ENCODE measurements at places on chromosomes 6 and 20.

GRCh38 chr6:108561742-108562502 lies 1.2 kb downstream of the FOXO3 start:
- no peak for DNase-seq

DNA sequence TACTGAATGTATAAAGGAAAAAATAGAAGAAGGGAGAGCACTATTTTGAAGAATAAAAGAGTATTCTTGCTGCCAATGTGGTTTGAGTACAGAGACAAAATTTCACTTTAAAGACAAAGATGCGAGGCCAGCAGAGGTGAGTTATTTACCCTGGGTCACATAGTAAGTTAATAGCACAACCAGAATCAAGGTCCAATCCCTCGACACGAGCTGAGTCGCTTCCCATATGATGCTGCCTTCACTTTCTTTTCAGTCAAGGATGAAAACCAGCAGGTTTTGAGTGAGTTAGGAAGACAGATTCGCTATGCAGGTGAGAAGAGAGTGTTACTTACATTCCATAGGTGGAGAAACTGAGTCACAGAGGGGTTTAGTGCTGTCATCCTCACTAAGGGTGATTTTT lies 75.8 kb downstream of the F13A1 start:
- DNase-seq: no peak

DNA sequence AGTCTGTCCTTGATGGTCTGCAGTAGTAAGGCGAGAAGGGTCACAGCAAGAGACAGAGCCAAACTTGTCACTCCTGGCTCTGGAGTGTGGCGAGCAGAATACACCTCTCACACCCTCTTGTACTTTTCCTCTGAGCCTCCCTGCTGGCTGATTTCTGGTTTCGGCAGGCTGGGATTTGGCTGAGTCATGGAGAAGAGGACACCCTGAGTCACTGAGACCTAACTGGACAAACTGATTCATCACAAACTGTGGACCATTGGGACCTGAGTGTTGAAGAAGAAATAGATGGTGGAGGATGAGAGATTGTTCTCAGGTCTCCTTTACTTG lies 101.7 kb downstream of the F13A1 start:
- DNase-seq: no peak

- no peak for DNase-seq
These were observed 154.5 kb upstream of the PRND start for GRCh38 chr20:4567170-4567569.

- no peak for DNase-seq
These were observed 23.8 kb downstream of the PRSS35 start for GRCh38 chr6:83536034-83536646.

DNA sequence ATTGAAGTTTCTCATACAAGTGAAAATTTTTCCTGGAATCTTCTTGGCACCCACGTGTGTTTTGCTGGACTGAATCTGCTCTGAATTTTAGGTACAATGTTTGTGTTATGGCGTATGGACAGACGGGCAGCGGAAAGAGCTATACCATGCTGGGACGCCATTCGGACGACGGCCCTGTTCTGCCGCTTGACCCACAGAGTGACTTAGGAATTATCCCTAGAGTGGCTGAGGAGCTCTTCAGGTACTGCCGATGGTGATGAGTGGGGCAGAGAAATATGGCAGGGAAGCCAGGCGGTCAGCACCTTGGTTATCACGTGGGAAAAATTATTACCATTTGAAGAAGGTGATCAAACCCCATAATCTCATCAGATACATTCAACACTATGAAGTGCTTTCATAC lies 36.3 kb downstream of the KIF25 start:
- no peak for DNase-seq

GRCh38 chr20:6347916-6348315 lies 225.1 kb upstream of the FERMT1 start:
- no peak for DNase-seq

- DNase-seq: no peak
These were observed 268.0 kb upstream of the JARID2 start for GRCh38 chr6:14977747-14978382.

DNA sequence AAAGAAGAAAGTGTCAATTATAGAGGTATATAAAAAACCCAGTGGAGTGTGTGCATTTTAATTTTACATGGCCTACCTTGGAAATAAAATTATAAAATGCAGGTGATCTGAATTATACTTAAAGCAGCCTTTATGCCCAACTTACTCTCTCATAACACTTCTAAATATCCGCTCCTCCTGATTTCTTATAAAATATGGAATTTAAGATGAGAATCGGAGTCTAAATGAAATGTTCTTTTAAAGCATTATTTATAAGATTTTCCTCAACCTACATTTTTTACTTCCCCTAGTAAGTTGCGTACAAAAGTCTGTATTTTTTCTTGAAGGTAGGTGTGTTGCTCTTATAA lies 3.5 kb downstream of the CITED2 start:
- DNase-seq: no peak

DNA sequence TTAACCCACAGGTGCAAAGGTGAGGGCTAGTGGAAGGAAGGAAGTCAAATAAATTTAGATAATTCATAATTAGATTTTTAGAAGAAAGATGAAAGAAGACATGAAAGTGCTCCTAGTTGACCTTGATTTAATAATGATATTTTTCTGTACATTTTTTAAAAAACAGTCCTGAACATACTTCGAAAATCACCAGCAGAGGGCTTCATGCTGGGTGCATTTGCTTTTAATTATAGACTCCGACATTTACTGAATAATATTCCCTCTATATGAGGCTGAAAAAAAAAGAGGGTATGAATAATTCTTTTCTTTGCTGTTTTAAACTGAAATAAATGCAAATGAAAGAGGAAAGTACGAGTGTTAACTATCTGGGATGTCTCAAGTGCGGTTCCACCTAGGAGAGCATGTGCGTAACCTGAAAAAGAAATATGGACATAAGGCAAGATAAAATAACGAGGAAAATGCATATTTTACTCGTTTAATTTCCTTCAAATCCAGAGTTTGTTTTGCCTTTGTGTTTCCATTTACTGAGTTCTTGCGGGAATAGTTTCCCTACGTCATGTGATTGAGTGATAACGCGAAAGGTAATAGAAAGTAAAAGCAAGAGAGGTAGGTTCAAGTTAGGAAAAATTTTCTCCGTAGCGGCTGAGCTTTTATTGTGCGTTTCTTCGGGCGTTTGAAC lies 3.1 kb upstream of the TFAP2B start:
- no peak for DNase-seq

- no peak for DNase-seq
These were observed 4.6 kb upstream of the TMEM217 start for GRCh38 chr6:37262446-37263026.

DNA sequence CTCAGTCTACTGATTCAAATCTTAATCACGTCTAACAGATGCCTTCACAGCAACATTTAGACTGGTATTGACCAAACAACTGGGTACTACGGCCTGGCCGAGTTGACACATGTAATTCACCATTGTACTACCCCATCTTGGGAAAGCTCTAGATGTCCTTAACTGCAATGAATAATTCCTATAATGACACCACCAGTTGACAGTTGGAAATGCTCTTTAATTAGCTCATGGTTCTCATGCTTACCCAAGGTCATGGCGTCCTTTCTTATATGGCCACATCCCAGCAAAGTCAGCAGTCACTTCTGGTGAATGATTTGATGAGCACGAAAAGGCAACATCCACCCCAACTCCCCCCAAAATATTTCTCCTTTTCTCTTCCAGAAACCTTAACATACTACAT lies 150.9 kb downstream of the MYLK4 start:
- no peak for DNase-seq
